WERI-Rb-1 (cell line): ENCODE measurements at places on chromosomes 12 and 14.

DNA sequence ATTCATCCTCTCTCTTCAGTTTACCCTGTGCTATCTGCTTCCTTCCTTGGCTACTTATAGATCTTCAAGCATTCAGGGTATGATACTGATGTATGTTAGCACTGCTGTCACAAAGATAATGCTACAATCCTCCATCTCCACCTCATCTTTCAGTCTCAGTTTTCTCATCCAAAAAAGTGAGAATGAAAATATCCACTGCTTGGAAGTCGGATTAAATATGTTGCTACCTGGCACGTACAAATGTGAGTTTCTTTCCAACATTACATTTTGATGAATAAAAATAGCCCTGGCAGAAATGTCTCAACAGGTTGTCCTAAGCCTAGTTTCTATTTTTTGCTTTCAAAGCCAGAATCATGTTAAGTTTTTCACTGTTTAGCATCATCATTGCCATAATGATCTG is 149.9 kb downstream of the PTPN11 start:
- DNase-seq = no peak

GRCh38 chr14:100605230-100605629 is 18.0 kb upstream of the BEGAIN start:
- DNase-seq = no peak

GRCh38 chr14:93089521-93090269 is 26.0 kb downstream of the ITPK1 start:
- DNase-seq = no peak

GRCh38 chr12:1093166-1093751 is 102.2 kb downstream of the ERC1 start:
- peak; percentile 41 for DNase-seq

DNA sequence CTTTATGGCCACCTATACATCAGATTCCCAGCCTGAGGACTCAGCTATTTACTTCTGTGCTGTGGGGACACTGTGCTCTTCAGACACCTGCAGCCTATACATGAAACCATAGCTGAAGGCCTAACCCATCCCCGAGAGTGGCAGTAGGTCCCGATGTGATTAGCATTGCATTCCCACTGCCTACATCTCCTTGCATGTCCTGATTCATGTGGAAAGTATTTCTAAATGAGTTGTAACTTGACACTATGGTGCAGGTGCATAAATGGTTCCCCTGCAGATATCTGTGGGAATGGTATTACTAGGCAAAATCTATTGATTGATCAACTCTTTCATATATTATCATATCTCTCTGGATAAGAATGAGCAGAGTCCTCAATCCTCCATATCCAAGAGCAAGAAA is 433.5 kb downstream of the DAD1 start:
- DNase-seq = no peak

- no peak for DNase-seq
Measured at GRCh38 chr12:21992823-21993222, 51.6 kb upstream of the ABCC9 start.

DNA sequence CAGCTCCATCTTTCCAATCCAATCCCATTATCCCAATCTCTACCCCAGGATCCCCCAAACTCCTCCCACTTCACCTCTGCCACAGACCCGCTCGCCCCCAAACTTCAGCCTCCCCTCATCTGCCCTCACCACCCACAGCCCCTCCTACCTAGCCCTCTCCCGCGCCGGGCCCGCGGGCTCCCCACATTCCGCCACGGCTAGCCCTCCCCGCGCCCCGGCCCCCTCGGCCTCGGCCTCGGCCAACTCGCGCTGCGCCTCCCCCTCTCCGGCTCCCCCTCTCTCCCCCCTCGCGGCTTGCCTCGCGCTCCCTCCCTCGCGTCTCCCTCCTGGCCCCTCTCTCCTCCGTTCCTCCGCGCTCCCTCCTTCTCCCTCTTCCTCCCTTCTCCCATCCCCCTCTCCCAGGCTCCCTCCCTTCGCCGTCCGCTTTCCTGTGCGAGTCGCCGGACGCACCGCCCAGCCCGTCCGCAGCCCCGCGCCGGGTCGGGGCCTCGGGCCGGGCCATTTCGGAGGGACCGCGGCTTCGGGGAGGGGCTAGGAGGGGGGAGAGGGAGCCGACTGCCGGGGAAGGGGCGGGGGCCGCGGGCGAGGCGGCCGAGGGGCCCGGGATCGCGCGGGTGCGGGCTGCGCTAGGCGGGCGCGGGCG is at the start of gene ATN1:
TSS of gene ATN1 (plus strand) at position 581 of the 643 bp plus-strand sequence. CDS start 6,043 bp downstream, outside the sequence.
- peak; percentile 87 for DNase-seq

DNA sequence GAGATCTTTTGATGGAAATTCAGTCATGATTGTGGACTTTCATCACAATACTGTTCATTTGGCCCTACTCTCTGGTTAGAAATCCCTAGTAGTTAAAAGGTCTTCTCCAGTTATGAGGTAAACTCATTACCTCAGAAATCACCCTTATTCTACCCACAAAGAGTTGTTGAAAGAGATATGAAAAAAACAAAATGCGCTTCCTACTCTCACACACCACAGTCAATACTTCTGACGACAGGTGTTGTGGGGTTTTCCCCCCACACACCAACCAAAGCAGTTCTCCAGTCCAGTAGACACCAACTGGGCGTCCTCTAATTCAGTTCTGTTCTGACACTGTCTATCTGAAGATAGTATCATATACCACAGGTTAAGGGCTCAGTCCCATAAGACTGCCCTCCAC is 54.9 kb downstream of the TRMT5 start:
- no peak for DNase-seq

DNA sequence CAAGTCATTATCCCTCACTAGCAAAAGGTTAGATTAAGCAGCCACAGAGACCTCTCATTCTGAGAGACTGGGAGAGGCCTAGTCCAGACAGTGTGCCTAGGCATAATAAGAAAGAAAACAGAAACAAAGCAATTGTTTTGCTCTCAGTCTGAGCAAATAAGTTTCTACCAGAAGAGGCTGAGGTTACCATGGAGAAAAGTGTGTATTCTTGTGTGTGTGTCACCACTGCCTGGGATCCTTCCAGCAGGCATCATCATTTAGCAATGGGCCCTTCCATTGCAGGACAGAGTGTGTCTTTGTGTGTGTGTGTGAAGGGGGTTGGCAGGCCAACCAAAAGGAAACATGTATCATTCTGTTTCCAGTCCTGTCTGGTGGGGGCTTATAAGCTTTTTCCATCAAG is 3.7 kb downstream of the EFS start:
- DNase-seq = no peak

DNA sequence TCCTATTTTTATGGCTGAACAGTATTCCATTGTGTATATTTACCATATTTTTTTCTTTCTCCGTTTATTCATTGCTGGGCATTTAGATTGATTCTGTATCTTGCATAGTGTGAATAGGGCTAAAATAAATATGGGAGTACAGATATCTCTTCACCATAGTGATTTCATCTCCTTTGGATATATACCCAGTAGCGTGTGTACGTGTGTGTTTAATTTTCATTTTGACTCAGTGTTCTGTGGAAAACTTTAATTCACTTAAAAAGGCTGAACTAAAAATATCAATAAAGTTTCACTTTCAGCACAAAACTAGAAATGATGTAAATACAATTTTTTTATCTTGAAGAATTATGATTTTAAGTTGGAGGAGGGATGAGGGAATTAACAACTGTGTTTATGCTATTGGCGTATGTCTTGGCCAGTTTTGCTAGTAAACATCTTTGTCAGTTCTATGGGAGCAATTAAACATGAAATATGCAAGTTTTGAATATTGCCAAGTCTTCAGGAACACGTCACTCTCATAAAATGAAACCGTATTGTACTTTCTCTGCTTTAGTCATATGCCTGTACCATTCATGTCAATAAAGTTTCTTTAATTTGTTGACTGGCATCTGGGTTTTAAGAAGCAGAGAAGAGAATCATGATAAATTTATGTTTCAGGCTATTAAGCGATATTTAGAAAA is 99.8 kb downstream of the PTGER2 start:
- DNase-seq = no peak

- DNase-seq = no peak
Measured at GRCh38 chr14:75186953-75187352, 10.5 kb upstream of the TMED10 start.

- DNase-seq = no peak
Measured at GRCh38 chr14:33019346-33019745, 80.7 kb downstream of the NPAS3 start.

DNA sequence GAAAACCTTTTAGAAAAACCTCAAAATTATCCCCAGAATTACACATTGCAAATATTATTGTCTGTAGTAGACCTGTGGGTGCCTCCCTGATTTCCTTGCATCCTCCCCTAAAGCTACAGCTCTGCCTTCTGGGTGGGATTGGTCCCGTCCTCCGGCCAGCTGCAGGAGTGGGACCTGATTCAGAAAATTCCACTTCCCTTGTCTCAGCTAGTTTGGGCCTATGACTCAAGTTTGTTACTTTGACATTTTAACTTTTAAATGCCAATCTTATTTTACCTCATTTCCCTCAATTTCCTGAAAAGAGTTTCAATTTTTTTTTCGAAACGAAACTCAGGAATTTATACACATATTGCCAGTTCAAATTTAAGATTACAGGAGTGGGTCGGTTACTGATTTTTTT is 13.2 kb upstream of the SLC41A2 start:
- no peak for DNase-seq

DNA sequence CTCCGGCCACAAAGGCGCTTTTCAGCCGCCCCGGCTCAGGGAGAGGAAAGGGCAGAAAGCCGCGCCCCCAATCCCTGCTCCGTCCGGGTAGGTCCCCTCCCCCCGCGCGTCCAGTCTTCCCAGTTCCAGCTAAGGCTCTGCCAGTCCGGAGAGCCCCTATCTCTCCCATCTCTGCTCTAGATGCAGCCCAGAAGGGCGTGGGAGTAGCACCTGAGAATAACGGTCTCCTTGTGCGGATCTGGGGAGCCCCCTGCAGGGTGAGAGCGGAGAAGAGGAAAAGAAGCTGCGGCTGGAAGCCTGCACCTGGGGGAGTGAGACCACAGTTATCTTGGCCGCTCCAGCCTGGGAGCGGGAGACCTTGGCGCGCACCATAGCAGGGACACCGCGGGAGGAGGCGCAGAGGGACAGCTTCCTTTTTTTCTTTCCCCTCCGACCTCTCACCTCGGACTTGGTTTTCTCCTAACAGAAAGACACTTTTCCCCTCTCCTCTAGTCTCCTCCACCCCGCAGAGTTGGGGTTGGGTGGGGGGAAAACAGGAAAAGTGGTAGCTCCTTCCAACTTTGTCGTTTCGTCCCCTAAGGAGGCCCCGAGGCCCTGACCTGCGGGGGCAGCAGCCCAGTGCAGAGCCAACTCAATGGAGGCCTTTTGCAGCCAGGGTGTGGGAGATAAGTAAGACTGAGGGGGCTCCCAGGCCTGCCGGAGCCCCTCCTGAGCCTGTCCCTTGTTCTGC is 2.4 kb downstream of the DHH start:
- peak; percentile 77 for DNase-seq

DNA sequence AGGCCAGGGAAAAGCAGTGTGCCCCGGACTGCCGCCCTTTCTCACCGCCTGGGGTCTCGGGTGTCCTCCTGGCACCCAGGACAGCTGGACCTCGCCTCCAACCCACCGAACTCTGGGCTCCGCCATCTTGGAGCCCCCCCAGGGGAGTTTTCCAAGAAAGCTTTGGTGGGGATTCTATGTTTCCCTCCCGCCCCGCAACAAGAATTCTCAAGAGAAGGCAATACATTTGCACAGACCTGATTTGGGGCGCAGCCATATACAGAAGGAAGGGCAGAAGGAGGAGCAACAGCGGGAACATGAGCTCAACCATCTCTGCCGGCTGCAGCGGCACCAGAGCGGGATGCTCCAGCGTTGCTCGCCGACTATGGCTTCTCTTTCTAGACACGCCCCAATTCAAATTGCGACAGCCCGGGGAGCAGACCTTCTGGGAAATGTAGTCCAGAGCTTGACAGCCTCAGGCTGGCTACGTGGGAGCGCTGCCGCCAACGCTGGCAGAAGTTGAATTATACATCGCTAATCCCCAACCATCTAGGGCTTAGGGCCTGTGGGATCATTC is at the start of gene RDH11:
TSS of gene RDH11 (minus strand) at position 371 of the 556 bp plus-strand sequence. CDS start at position 310, 61 bp downstream.
- DNase-seq = peak; percentile 89

DNA sequence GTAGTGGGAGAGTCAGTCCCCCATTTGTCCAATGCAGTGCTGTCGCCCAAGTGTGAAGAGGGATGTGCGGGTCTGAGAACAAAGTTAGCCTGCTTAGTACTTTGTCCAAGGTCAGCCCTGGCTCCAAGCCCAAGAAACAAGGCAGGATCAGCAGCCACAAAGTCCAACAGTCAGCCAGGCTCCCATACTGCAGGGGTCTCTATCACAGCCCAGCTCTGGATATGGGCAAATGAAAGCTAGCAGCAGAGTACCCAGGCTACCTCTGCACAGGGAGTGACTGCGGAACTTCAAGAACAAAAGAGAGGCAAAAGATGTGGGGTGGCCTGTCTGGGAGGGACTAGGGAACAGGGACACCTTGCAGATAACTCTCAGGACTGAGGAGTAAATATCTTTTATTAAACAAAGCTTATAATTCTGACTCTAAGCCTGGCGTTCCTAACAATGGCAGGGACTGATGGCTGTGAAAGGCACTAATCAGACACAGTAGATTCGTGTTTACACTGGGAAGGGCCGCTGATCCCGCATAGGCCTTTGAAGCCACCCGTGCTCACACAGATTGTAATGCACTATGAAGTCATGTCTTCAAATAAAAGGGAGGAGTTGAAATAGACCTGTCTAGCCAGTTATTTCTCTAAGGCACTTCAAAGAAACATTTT is 91.0 kb upstream of the EEA1 start:
- no peak for DNase-seq

GRCh38 chr14:52879958-52880357 is 70.9 kb downstream of the FERMT2 start:
- DNase-seq = no peak

- DNase-seq = no peak
Measured at GRCh38 chr14:77175843-77176242, 5.8 kb upstream of the TMEM63C start.

DNA sequence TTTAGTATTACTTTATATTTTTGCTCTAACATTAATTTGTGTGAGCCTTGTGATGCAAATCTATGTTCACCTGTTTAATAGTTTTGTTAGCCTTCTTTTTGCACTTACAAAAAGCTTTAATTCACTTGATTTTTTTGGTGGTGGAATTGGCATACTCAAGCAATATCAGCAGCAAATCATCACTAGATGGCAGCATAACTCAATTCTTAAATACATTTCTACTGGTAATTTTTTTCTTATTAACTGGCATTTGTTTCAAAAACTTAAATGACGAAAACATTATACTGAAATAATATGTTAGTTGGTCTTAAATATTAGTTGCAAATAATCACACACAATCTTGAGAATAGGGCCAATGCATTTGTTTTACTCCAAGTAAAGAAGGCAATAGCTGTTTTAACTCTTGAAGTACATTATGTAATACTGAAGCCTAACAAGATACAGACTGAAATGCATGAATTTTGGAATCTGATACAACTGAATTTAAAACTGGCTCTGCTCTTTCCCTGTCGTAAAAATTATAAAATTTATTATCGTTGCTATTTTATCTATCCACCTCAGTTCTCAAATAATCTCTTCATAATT is 151.5 kb downstream of the ATXN7L3B start:
- no peak for DNase-seq

DNA sequence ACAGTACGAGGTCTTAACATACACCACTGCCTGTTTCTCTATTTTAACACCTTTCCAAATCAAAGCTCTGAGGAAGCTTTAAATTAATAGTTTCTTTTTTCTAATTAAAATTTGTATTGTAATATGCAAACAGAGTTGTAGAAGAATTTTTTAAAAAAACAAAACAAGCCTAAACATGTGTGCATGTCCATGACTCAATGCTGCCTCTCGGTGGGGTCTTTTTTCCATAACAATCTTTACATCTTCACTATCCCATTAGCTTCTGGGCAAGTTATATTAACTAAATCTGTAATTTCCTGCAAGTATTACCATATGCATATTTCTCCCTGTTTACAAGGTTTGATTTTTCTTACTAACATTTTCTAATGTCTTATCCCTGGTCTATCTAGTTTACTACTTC is 143.9 kb upstream of the NAV3 start:
- DNase-seq = no peak
